ENCODE measurements at places on chromosomes 3 and 15.

DNA sequence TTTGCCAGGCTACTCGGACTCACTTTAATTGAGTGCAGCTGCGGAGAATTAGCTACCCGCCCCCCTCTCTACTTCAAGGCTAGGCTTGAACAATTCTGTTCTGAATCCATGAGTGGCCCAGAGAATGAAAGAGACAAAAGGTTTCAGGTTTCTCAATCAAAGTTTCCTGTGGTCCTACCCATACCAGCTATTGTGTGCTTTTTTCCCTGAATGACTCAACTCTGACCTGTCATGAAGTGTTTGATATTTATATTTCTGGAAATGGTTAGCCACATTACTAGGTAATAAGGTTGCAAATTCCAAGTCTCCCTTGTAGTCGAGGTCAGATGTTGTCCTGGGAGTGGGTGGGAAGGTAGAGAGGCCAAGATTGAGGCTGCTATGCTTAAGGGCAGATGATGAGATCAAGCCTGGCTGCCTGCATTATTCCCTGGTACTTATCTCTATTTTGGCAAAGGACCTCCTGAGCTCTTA is 392.7 kb upstream of the TBL1XR1 start:
- peaks cover 10% of the 10 kb centered on the region for H3K4me1 ChIP-seq
- H3K4me3 ChIP-seq, result no peak overlapping the region
- DNase-seq, result no peak
- no peaks in the 10 kb centered on the region for H3K36me3 ChIP-seq
- H3K27me3 ChIP-seq, result no peaks in the 10 kb centered on the region
- no peak overlapping the region for H3K27ac ChIP-seq

GRCh38 chr3:34727700-34728099 is 911.6 kb upstream of the ARPP21 start:
- no peaks in the 10 kb centered on the region for H3K36me3 ChIP-seq
- DNase-seq, result no peak
- no peaks in the 10 kb centered on the region for H3K27me3 ChIP-seq
- H3K27ac ChIP-seq, result no peak overlapping the region
- H3K4me3 ChIP-seq, result no peak overlapping the region

DNA sequence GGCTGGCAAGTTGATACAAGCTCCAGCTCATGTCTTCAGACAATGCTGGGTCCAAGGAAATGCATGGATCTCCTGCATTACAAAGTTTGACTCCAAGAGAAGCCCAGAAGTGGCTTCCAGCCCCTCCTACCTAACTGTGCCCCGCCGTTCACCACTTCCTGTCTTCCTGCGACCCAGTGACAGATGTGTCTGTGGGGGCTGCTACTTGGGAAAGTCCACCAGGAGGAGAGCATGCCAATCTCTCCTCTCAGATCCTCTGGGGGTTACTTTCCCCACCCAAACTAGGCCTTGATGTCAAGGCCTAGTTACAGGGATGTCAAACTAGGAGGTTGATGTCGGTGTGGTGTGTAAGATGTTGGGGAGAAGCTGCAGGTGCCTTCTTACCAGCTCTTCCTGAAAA is 133.6 kb upstream of the RASGRP1 start:
- DNase-seq, result no peak
- peaks cover 14% of the 10 kb centered on the region for H3K4me1 ChIP-seq
- no peak overlapping the region for H3K27ac ChIP-seq
- H3K36me3 ChIP-seq, result no peaks in the 10 kb centered on the region

DNA sequence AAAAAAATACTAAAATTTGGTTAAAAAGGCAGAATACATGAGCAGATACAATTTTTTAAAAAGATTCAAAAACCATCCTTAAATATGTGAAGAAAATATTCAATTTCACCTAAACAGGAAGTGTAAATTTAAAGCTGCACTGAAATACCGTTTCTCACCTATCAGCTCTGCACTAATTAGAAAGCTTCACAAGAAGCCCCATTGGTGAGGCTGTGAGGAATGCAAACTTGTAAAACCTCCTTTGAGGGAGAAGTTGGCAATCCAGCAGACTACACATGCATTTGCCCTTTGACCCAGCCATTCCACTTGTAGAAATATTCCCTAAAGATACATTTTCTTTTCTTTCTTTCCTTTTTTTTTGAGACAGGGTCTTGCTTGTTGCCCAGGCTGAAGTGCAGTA is 18.8 kb downstream of the BLM start:
- DNase-seq, result no peak
- H3K27ac ChIP-seq, result no peak overlapping the region
- no peak overlapping the region for H3K4me3 ChIP-seq
- H3K27me3 ChIP-seq, result no peaks in the 10 kb centered on the region
- H3K36me3 ChIP-seq, result peaks cover 6% of the 10 kb centered on the region

- no peak for DNase-seq
- no peaks in the 10 kb centered on the region for H3K27me3 ChIP-seq
- no peak overlapping the region for H3K4me3 ChIP-seq
- H3K36me3 ChIP-seq, result no peaks in the 10 kb centered on the region
- H3K27ac ChIP-seq, result no peak overlapping the region
Observed at GRCh38 chr3:146589899-146590508, 15.1 kb downstream of the PLSCR5 start.

DNA sequence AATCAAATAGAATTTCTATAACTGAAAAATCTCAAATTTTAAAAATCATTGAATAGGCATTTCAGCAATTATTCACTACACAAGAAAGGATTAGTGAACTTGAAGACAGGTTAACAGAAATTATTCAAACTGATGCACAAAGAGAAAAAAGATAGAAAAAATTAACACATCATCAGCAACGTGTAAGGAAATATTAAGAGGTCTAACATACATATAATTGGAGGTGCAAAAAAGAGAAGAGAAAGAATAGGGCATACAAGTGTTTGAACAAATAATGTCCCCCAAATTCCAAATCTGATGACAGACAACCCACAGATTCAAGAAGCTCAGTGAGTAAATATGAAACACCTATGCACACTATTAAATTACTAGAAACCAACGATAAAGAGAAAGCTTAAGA is 57.1 kb downstream of the FBXL2 start:
- no peaks in the 10 kb centered on the region for H3K27me3 ChIP-seq
- H3K27ac ChIP-seq, result no peak overlapping the region
- H3K36me3 ChIP-seq, result peaks cover 21% of the 10 kb centered on the region
- H3K4me1 ChIP-seq, result no peaks in the 10 kb centered on the region

DNA sequence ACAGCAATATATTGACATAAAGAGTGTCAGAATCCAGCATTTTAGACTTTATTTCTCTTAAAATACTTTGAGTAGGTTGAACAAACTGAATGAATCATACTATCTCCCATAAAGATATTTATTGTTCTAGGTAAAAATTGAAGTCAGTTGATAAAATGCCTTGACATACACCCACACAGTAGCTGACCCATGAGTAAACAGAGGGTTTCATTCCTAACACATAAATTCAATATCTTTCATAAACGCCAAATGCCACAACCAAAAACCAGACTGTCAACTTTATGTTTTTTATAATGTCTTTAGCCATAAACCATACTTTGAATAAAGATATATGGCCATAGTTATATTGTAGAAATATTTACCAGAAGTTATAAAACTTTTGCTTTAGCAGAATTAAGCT is 742.4 kb downstream of the NAALADL2 start:
- DNase-seq, result no peak
- H3K4me1 ChIP-seq, result peaks cover 4% of the 10 kb centered on the region
- no peaks in the 10 kb centered on the region for H3K36me3 ChIP-seq
- H3K4me3 ChIP-seq, result no peak overlapping the region
- no peak overlapping the region for H3K27ac ChIP-seq
